ENCODE measurements at places on chromosomes 6 and 20.

- DNase-seq, result no peak
Measured at GRCh38 chr6:14596410-14596809, 478.8 kb downstream of the CD83 start.

DNA sequence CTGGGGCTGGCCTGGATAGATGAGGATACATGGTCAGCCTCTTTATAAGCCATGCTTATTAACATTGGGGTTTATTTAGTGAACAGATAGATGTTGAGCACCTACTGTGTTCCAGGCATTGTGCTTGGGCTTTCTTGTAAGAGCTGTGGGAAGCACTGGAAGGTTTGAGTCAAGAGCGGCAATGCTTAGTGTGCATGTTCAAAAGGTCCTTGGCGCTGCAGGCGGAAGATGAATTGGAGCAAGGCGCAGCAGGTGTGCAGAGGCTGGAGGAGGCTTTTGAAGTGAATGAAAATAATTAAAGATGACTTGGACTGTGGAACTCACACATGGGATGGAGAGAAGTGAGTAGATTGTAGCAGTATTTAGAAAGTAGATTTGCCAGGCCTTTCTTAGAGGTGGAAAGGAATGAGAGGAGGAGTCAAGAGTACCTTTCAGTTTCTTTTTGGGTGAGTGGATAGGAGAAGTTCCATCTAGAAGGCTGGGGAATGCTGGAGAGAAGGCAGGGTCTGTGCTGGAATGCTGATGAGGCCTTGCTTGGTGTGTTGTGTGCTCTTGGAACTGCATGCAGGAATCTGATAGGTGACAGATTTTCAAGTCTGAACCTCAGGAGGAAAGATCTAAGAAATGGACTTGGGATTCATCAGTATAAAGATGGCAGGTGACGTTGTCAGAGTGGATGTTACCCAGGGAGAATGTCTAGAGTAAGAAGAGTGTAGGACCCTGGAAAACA lies 26.4 kb downstream of the SNX9 start:
- no peak for DNase-seq

DNA sequence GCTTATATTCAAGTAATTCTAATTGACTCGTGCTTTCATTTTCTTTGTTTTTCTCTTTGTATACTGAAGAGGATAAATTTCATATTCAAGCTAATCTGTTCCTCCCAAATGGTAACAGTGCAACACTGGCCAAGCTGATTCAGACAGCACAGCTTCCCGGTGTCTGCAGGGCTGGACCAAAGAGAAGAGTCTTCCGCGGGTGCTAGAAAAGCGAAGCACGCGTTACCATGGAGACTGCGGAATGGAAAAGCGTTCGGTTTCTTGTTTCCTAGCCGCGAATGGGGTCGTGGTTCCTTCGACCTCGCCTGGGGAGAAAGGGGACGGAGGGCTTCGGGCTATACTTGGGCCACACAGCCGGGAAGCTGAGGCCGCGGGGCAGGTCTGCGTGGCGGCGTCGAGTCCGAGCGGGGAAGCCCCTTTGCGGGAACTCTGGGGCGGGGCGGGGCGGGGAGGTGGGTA lies 6.2 kb upstream of the ZNF311 start:
- DNase-seq, result no peak

- DNase-seq, result no peak
Measured at GRCh38 chr6:16505711-16506357, 255.4 kb downstream of the ATXN1 start.

GRCh38 chr6:109056661-109057060 lies 38.0 kb downstream of the SESN1 start:
- DNase-seq, result no peak

GRCh38 chr6:73309535-73309784 lies 44.6 kb downstream of the DPPA5 start:
- DNase-seq, result no peak

DNA sequence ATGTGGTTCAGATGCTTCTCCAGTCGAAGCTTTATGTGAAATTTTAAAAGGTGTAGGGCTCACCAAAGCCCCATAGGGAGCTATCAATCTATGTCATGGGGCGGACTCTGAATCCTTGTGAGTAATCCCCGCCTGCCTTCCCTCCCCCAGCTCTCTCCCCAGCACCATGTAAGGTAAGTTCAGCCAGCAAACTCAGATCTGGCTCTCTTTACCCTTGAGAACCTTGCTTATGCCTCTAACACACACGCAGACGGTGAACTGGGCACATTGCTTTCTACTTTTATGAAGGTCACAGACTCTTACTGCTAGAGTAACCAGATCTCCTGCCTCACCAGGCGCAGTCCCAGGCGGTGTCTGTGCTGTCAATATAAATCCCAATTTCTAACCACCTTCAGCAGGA lies 82.6 kb upstream of the CNKSR3 start:
- peak; percentile 86 for DNase-seq

- DNase-seq, result no peak
Measured at GRCh38 chr6:152221806-152222628, 414.5 kb downstream of the ESR1 start.

DNA sequence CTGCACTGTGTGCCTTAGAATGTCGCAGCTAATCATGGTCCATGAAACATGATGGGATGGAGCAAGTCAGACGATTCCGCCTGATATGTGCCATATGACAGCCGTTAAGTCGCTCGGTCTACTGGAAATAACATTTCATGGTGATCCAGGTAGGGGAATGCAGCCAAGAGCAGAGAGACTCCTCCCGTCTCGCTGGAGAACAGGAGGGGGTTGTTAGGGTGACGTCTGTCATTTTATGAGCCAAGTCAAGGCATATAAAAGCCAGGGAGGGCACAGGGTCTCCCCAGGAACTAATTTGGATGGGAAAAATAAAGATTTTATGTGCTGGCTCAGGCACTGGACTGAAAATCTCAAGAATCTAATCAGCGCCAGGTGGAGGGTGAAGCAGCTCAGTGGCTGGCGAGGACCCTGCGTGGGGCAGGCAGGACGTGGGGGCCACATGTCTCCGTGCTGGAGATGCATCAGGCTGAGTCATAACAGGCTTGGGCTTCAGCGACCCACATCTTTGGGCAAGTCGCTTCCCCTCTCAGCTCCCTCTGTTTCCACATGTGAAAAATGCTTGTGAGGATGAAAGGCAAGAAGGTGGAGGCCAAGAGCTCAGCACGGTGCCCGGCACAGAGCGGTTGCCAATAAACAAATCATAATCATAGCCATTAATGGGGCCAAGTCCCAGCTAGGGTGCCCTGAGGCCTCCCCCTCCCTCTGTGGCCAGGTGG lies 234.6 kb downstream of the ANKRD60 start:
- DNase-seq, result no peak

- no peak for DNase-seq
Measured at GRCh38 chr6:146546443-146547043, 2.9 kb downstream of the RAB32 start.

- no peak for DNase-seq
Measured at GRCh38 chr6:38266921-38267354, 372.8 kb downstream of the BTBD9 start.

- DNase-seq, result no peak
Measured at GRCh38 chr20:17491041-17491440, 40.1 kb downstream of the BFSP1 start.

DNA sequence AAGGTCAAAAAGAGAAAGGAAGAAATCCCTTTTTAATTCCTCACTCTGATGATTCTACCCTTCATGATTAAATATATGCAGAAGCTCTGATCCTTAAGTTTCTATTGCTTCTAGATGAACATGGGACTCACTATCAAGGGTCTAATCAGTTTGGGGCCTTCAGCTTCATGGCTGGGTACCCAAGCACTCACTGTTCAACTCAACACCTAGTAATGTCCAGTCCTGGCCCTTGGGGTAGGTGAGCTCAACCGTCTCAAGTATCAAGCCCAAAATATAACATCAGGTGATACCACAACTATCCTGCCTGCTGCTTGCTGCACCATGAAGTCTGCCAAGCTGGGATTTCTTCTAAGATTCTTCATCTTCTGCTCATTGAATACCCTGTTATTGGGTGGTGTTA lies at the start of gene SPINT4:
SPINT4 (plus strand) TSS at position 301 of the 400 bp plus-strand sequence; CDS start at position 322, 21 bp downstream.
- DNase-seq, result no peak

- no peak for DNase-seq
Measured at GRCh38 chr6:157551041-157551832, 170.2 kb downstream of the ZDHHC14 start.

DNA sequence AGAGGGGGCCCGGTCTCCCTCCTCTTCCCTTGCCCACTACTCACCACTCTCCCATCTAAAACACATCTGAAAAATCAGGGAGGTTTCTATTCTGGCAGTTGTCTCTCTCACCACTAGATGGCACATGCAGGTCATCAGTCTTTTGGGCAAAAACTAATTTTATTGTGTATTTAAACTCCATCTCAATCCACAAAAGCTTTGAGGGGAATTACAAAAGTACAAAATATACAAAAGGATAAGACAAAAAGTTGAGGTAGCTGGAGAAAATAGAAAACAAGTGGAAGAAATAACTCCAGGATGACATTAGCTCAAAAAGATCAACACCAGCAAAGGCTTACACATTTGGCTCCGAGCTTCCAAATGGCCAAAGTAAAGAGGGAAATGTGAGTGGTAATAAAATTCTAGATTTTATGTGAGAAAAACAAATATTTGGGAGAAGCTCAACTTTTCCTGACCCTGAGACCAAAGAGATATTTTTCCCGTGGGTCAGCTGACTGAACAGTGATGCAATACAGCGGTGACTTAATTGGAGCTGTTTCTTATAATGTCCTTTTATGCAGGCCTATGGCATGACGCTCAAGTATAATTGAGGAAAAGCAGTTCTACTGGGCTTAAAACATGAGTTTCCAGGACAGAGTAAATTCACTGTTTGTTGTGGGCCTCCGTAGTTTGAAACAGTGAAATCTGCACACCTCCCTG lies 79.8 kb upstream of the CHD6 start:
- DNase-seq, result no peak

GRCh38 chr20:33162313-33162712 lies 5.6 kb upstream of the BPIFA2 start:
- no peak for DNase-seq

GRCh38 chr6:127924031-127924430 lies 23.2 kb upstream of the THEMIS start:
- DNase-seq, result no peak

GRCh38 chr6:21375151-21376116 lies 218.1 kb upstream of the SOX4 start:
- no peak for DNase-seq

DNA sequence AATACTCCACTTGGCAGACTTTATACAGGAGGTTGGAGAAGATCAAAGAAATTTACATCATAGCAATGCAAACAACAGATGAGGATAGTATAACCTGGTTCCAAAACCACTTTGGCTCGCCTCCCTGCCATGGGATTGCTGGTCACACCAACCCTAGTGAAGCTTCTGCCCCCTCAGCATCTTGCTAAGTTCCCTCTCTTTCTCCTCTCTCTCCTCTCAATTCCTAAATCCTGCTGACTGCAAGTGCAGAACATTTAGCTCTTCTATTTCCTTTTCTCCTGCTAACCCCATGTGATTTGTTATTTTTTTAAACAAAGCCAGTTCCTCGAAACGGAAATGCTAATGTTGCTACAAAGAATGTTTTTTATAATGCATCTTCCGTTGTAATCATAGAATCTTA lies 50.3 kb upstream of the LY86 start:
- no peak for DNase-seq

- DNase-seq, result no peak
Measured at GRCh38 chr6:133265066-133265465, 23.9 kb downstream of the EYA4 start.

DNA sequence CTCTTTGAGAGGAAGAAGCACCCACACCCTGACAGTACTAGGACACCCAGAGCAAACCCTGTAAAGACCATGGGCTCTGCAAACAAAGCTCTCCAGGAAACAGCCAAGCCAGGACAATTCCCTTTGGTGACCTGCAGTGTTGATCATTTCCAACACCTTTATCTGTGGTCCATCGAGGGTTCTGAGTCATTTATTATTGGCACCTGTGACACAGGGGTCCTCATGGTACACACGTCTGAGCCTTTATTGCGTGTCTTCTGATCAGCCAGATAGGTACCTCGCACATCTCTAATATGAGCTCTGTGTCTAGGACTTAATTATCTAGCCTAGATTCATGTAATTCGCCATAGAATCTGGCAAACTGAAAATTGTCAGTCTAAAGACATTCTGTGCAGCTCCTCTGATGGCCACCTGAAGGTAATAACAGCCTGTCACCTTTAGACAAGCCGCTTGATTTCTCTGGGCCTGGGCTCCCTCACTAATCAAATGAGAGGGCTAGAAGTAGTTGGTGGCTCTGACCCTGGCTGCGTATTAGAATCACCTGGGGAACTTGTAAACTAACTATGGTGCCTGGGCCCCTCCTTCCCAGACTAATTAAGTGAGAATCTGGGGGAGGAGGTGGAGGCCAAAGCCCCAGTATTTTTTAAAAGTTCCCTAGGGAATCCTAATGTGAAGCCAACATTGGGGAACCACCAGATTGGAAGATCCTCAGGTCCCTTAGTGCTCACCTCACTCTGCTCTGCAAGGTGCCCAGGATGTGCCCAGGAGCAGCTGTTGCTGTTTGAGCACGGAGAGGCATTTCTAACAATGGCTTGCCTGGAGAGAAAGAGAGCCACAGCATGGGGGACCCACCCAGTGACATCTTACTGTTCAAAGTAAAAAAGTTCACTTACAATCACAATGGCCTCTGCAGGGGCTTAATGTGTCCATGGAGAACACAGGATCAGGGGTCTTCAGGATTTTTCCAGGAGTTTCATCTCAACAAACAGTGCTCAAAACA lies 122.0 kb upstream of the ARID1B start:
- DNase-seq, result no peak

DNA sequence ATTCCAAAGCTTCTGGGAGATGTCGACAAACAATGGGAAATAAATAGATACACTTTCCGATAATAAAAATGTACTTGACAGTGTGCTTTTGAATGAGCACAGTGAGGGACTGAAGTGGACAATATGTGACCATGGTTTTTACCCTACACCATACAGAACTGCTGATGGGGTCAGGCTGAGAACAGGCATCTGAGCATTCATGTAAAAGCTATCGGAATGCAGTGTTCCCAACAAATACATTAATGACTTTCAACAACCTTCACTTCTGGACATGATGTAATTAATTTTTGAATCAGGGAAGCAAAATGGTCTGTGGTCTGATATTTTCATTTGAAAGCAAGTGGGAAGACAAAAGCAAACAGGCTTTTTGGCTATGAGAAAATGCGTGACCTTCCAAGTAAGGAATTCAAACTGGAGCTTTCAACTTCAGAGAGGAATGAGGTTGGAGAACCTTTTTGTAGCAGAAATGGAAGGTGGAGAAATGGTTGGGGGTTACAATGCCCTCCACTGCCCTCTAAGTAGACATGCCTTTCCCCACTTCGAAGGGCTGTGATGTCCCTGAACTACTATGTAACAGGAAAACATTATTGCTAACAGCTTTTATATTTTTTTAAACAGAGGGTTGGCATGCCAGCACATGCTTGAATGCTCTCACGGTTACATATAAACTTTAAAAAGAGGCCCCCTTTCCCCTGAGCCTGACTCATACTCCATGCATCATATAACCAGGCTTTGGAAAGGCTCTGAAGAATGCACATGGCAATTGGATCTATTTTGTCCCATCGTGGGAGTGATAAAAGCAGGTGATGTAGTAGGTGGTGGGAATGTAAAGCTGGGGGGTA lies 203.5 kb upstream of the CITED2 start:
- DNase-seq, result no peak
